Fibroblast of villous mesenchyme (primary cell): ENCODE measurements at places on chromosomes 2 and 18. TPM values are rescaled to one million over a fixed set of nuclear protein-coding genes. Genes with fewer than 3 reads are reported as not detected.

- peak; percentile 47 for DNase-seq
These were observed 161.6 kb downstream of the NEDD4L start for GRCh38 chr18:58205443-58206160.

DNA sequence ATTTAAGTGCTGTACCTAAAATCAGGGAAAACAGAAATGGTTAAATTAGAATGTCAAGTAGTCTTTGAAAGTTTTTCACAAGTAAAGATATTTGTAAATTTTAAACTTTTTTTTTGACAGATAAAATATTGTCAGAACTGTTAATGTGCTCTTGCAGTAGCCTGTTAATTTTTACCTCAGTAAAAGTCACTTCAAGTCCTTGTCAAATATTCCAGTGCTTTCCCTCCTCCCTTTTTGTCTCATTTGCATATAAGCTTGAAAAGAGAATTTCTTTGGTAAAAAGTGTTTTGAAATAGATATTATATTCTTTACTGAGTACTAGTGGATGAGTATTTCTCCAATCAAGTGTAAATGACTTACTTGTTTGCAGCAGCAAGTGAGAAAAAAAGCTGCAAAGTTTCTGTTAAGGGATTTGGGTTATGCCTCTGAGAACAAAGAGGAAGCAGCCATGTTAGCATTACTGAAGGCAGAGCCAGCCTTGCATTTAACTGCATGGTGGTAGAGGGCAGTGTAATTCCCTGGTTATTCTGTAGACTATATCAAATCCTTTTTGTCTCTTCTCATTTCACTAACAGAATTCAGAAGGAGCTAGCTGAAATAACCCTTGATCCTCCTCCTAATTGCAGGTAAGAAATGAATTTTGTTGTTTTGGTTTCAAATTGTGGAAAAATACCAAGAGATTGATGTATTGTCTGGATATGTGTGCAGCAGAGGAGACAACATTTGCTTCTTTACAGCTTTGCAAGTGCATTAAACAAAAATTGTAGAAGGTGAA lies 3.2 kb downstream of the UBE2E3 start:
- DNase-seq: peak; percentile 57

DNA sequence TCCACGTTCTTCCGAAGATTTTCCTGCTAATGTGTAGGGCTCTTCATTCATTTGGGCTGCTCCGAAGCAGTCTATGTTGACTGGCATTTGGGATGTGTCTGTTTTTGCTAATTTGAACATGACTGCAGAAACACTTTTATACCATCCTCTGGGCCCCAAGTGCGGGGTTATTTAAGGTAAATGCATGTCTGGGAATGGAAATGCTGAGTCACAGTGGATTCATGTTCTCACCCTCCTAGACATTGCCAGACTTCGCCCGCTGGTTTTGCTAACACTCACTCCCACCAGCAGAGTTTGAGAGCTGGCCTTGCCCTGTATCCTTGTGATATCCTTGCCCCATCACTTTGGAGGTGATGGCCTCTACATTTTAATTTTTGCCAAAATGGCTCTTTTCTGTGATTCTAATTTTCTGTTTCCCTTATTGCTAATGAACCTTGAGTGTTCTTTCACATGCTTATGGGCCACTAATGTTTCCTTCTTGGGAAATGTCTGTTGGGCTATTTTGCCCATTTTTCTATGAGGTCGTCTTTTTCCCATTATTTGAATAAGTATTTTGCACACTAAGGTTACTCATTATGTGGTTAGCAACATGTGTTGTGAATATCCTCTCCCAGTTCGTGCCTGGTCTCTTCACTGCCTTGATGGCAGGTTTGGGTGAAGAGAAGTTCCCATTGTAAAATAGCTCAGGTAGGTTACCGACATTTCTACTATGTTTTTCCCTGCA lies 204.1 kb downstream of the GLI2 start:
- peak; percentile 94 for DNase-seq

DNA sequence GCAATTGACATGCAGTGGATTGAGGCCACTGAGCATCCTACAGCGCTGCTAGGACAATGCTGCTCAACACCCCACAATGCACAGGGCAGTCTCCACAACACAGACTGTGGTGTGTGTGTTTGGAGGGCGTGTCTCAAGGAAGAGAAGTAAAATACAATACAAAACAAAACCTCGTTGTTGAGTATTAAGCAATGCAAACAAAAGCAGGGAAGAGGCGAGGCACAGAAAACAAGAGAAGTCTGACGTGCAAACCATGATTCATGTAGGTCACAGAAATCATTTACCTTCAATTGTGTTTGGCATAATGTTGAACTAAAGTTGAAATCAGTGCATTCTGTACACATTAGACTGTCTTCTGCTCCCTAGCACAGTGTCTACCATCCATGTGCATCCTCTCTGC lies 260.9 kb downstream of the PHLPP1 start:
- no peak for DNase-seq

GRCh38 chr2:38099099-38100028 lies 23.4 kb upstream of the CYP1B1 start:
- no peak for DNase-seq

The CYP27C1 gene
- under 0.01 TPM in 2 replicates for total RNA-seq

- peak; percentile 84 for DNase-seq
These were observed 236.7 kb downstream of the PRKCE start for GRCh38 chr2:45888167-45888566.

GRCh38 chr2:188971432-188971861 lies 2.7 kb upstream of the COL3A1 start:
- DNase-seq: peak; percentile 90

- no peak for DNase-seq
These were observed 141.5 kb upstream of the HAAO start for GRCh38 chr2:42933824-42934254.

The ANKRD62 gene
- total RNA-seq: not detected in 2 replicates

- DNase-seq: no peak
These were observed 16.4 kb downstream of the CAPN13 start for GRCh38 chr2:30790879-30791278.

DNA sequence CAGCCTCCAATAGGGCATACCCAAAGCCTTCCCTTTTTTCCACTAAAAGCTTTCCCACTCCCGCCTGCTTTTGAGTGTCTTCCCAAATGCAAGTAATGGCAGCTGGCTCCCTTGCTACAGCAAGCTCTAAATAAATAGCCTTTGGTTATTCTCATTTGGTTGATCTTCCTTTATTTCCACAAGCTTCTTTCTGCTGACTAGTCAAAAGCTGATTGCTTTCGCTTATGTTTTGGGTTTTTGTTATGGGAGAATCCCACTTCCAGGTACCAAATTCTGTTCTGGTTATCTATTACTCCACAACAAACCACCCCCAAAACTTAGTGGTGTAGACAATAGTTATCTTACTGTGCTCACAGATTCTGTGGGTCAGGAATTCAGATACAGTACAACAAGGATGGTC lies 22.3 kb downstream of the SP5 start:
- DNase-seq: no peak

GRCh38 chr18:12315911-12316310 lies 7.9 kb downstream of the TUBB6 start:
- no peak for DNase-seq

DNA sequence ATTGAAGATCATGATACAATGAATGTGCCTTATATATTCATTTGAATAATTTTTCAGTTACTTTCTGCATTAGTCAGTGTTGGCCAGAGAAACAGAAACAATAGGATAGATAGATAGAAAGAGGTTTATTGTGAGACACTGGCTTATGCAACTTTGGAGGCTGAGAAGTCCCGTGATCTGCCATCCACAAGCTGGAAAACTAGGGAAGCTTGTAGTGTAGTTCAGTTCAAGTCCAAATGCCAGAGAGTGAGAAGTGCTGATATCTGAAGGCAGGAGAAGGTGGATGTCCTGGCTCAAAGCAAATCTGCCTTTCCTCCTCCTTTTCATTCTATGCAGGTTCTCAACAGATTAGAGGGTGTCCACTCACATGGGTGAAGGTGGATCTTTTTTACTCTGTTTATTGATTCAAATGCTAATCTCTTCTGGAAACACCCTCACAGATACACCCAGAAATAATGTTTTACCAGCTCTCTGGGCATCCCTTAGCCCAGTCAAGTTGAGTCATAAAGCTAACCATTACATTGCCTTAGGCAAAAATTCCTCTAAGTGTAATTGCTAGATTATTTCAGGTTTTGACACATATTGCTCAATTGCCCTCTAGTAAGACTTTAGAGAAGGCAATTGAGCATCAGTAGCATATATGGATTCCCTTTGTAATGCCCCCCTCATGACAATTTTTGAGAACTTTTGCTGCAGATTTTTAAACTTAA lies 341.4 kb downstream of the LPIN1 start:
- peak; percentile 20 for DNase-seq

The MRPL53 gene
- 21.2 and 23.5 TPM in 2 replicates for total RNA-seq

The CD207 gene
- not detected in 2 replicates for total RNA-seq

GRCh38 chr2:212276813-212277212 lies 261.8 kb downstream of the ERBB4 start:
- no peak for DNase-seq

DNA sequence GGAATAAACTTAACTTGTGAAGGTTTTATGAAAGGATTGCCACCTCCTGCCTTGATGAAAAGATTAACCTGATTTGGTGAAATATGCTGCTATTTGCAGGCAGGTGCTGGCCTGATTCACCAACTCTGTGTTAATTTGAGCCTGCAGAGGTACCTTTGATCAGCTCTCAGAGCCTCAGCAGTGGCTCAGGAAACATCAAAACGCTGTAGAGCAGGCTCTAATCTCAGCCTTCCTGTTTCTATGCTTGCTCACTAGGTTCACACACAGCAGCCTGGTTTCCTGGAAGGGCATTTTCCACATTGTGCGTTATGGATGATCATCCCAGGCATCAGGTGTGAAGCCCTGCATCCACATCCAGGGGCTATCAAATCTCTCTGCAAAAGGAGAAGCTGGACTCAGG lies 16.9 kb downstream of the TGIF1 start:
- DNase-seq: no peak

- no peak for DNase-seq
These were observed 15.5 kb downstream of the SALL3 start for GRCh38 chr18:78994977-78995582.

The C2orf66 gene
- total RNA-seq: under 0.01 TPM in 1 of 2 replicates, not detected in the other

GRCh38 chr2:233094614-233095013 lies 34.5 kb downstream of the INPP5D start:
- DNase-seq: no peak

DNA sequence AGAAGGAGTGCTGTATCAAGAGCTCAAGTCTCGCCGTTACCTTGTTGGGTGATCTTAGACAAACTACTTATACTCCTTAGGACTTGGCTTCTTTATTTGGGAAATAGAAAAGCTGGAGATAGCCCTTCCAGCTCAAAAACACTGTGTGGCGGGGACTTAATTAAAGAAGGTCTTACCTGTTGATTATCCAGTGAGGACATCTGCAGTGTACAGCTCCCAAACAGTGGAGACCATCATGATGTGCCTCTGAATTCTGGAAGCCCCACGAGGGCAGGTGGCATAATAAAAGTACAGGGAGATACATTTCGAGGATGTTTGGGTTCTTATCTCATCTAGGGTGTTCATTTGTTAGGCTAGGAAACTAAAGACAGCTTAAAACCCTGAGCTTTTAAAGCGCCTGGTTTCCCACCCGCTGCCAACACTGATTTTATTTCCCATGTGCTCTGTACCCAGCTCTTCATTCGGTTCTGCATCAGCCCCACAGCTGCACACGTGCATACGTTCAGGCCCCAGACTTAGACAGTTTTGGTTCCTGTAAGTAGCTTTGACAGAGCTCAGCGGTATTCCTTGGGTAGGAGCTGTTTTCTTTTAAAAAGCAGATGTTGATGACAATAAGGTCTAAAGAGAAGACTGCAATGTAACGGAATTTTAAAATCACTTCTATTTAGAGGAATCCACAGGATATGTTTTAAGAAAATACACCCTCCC lies 80.5 kb upstream of the SIX2 start:
- DNase-seq: no peak

- DNase-seq: no peak
These were observed 9.4 kb downstream of the SH3RF3 start for GRCh38 chr2:109138449-109138848.

GRCh38 chr2:109563288-109563687 lies 50.5 kb downstream of the SEPTIN10 start:
- no peak for DNase-seq

GRCh38 chr2:24203787-24204150 lies 28.9 kb downstream of the FAM228A start:
- DNase-seq: no peak

- DNase-seq: no peak
These were observed 101.3 kb downstream of the L3MBTL4 start for GRCh38 chr18:6313415-6313814.

DNA sequence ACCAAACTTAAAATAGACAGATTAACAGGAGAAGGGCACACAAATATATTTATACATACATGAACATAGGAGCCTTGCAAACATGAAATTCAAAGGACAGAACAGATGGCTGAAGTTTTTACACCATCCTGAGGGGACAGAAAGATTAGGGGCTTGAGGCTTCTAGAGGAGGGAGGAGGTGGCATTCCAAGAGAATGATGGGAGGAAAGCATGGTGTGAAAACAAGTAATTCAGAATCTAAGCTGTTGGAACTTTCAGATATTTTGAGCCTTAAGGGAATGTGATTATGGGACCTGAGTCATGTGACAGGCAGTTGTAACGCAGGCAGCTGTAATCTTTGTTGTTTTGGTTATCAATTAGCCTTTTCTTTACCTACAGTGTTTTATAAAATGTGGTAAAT lies 225.2 kb upstream of the SPOPL start:
- no peak for DNase-seq

GRCh38 chr18:65906621-65907034 lies 155.8 kb downstream of the CDH7 start:
- DNase-seq: no peak

The IL36G gene
- total RNA-seq: not detected in 2 replicates

DNA sequence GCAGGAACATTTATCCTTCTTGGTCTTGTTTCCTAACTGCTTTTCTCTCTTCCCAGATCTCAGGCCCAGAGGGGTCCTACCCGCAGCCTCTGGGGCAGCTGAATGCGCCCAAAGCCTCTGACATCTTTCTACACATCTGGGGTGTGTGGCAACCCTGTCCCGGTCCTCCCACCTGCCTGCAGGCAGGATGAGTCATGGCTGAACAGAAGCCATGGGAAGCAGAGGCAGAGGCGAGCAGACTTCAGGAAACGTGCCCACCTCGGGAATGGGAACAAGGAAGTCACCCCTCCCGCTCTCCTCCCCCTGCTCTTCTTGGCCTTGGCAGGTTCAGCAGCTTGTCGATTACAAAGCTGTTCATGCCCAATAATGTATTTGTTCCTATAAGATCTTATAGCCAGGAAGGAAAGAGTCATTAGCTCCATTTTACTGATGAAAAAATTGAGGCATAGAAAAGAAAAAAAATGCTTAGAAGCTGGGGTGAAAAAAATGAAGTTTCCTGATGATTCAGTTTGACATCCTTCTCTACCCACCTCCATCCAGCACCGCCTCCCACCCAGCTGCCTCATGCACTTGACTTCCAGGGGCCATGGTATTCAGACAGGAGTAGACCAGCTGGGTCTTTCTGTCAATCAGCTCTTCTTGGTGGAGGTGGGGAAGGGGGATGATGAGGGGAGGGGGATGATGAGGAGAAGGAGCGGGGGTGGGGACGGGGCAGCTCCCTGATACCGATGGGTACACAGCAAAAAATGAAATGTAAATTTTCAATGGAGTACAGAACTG lies 10.4 kb upstream of the KCNF1 start:
- DNase-seq: peak; percentile 48

- DNase-seq: no peak
These were observed 49.6 kb downstream of the ATP9B start for GRCh38 chr18:79118797-79119196.

The EN1 gene
- under 0.01 TPM in 1 of 2 replicates, not detected in the other for total RNA-seq

GRCh38 chr2:181459621-181460021 lies 2.4 kb downstream of the ITGA4 start:
- DNase-seq: peak; percentile 50

The PRKAG3 gene
- total RNA-seq: not detected in 2 replicates

The SS18 gene
- 109 and 139 TPM in 2 replicates for total RNA-seq
